ENCODE measurements at places on chromosomes 3 and 15.

DNA sequence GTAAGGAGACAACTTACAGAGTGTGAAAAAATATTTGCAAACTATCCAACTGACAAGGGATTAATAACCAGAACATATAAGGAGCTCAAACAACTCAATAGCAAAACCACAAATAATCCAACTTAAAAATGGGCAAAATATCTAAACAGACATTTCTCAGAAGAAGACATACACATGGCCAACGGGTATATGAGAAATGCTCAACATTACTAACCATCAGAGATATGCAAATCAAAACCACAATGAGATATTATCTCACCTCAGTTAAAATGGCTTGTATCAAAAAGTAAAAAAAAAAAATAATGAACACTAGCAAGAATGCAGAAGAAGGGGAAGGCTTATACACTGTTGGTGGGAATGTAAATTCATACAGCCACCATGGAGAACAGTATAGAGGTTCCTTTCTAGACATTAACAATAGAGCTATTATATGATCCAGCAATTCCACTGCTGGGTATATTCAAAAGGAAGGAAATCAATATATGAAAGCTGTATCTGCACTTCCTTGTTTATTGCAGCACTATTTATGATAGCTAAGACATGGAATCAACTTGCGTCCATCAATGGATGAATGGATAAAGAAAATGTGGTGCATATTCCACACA lies 998.6 kb downstream of the NAALADL2 start:
- no peak for DNase-seq

DNA sequence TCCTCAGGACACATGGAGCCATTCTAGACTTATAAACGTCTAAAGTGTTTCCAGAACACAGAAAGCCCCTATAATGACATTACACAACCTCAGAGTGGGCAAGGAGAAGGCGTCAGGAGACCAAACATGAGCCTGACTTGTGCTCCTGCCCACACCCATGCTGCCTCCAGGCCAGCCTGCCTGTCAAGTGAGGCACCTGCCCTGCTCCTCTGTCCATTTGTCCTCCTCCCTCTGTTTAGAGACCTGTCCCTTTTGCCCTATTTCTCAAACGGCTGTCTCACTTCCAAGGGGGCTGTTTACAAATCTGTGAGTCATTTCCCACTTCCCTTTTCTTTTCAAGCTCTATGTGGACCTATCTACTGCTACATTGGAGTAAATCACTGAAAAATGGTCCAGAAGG lies 21.0 kb downstream of the ZDHHC3 start:
- DNase-seq = no peak

DNA sequence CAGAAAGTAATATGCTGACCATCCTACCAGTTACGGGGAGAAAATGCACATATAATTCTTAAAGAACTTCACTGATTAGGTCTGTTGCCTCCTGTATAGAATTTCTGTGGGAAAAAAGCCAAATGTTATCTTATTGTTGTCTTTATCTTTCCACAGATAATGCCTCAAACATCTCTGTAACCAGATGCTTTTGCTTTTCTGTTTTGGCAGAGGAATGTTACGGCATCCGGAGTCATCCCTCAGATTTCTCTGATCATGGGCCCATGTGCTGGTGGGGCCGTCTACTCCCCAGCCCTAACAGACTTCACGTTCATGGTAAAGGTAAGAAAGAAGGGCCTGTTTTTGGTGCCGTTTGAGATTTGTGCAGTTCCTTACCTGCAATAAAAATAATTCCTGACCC lies 33.5 kb downstream of the PCCB start:
- no peak for DNase-seq

DNA sequence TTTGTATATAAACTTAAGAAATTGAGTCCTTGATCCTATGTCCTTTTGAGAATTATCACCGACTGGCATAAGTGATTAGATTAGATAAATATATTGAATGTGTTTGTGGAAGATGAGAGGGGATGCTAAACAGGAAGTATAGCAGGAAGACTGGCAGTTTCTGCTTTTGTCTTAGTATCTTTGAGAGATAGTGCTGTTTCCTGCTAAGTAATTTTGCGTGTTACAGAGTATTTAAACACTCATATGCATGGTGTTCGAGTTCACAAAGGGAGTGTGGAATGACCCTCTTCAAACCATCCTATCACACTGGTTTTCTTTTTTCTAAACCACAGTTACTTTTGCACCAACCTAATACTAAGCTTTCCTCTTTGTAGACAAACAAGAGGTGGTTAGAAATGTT lies 106.0 kb downstream of the KLHL25 start:
- no peak for DNase-seq

DNA sequence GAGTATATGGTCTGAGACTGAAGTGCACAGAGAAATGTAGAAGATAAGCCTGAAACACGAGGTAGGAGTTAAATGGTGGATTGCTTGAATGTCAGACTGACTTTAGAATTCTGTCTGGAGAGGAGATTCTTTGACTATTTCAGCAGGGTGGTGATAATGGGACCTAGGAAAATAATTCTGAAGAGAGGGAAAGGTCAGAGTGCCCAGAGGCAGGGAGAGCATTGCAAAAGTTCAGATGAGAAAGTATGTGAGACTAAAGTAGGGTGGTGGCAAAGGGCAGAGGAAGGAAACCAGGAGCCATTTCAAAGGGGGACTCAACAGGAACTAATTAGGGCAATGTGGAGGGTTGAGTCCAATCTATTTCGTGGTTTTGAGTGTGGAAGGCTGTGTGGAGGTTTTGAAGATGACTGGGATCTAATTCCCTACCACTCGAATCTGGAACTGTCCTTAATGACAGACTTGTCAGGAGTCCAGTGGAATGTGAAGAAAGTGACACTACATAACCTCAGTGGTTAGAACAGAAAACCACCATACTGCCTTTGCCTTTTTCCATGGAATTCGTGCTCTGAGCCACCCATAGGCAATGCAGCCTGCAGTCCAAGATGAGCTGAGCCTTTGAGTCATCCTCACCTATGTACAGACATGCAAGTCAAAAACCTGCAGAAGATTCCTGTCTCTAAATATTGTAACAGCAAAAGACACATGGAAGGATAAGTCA lies 16.1 kb downstream of the CPOX start:
- no peak for DNase-seq

GRCh38 chr15:64464276-64465005 lies 4.1 kb downstream of the ZNF609 start:
- DNase-seq = no peak

DNA sequence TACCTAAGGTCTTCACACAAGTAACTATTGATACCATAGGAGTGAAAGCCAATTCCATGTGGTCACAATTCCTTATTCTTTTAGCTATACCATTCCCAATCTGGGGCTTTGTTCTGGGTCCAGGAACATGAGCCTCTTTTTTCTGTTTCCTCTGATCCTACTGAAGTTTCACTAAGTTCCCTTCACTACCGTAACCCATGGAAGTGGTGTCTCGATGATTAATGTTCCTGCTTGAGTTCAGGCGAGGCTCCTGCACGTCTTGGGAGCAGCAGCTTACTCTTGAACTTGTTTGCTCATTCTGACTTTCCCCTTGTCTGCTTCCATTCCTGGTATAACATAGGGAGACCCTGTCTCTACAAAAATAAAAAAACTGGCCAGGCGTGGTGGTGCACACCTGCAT lies 23.6 kb downstream of the ZNF592 start:
- DNase-seq = no peak

GRCh38 chr15:89144491-89144890 lies 56.2 kb downstream of the ABHD2 start:
- no peak for DNase-seq

Measured in stimulated activated naive CD4-positive, alpha-beta T cell (primary cell).